ENCODE measurements at places on chromosomes 12 and 14. TPM values are rescaled to one million over a fixed set of nuclear protein-coding genes. Genes with fewer than 3 reads are reported as not detected.

Gene GARIN6
- polyA plus RNA-seq: not detected

Gene GTF2H3
- polyA plus RNA-seq: 36.4 TPM

Gene TAPBPL
- polyA plus RNA-seq: not detected

Gene SIX4
- polyA plus RNA-seq: 1.3 TPM

Gene KLRF2
- not detected for polyA plus RNA-seq

Gene IL23A
- polyA plus RNA-seq: not detected

Gene SYNDIG1L
- 2.0 TPM for polyA plus RNA-seq

Gene DHRS2
- 1.3 TPM for polyA plus RNA-seq

Gene CRIP1
- polyA plus RNA-seq: 0.82 TPM

Gene LRRC43
- 4.8 TPM for polyA plus RNA-seq

Gene GYS2
- polyA plus RNA-seq: 0.14 TPM

Gene PPP4R4
- 4.8 TPM for polyA plus RNA-seq

Gene TSHR
- not detected for polyA plus RNA-seq

Gene CISTR
- not detected for polyA plus RNA-seq

Gene MANSC1
- polyA plus RNA-seq: 1.3 TPM

Gene PLEKHD1
- not detected for polyA plus RNA-seq

Gene NPAS3
- 1.3 TPM for polyA plus RNA-seq

Gene LGR5
- 0.16 TPM for polyA plus RNA-seq

Gene SLC8A3
- polyA plus RNA-seq: 5.0 TPM

Gene MANSC4
- 0.54 TPM for polyA plus RNA-seq

Gene SLC6A12
- polyA plus RNA-seq: 0.22 TPM

Gene ACSM4
- not detected for polyA plus RNA-seq

Gene USP15
- 113 TPM for polyA plus RNA-seq

All from neural cell (in vitro differentiated cells).